ENCODE measurements at places on chromosomes 16 and 17. TPM values are rescaled to one million over a fixed set of nuclear protein-coding genes. Genes with fewer than 3 reads are reported as not detected.

- no peaks in the 10 kb centered on the region for H3K36me3 ChIP-seq
- H3K27ac ChIP-seq: no peak overlapping the region
- H3K4me3 ChIP-seq: no peak overlapping the region
- no peak for DNase-seq
- no peaks in the 10 kb centered on the region for H3K4me1 ChIP-seq
- no peaks in the 10 kb centered on the region for H3K27me3 ChIP-seq
Observed at GRCh38 chr16:1062895-1063294, 9.7 kb upstream of the SSTR5 start.

KCNJ12 gene
- not detected for total RNA-seq

DNA sequence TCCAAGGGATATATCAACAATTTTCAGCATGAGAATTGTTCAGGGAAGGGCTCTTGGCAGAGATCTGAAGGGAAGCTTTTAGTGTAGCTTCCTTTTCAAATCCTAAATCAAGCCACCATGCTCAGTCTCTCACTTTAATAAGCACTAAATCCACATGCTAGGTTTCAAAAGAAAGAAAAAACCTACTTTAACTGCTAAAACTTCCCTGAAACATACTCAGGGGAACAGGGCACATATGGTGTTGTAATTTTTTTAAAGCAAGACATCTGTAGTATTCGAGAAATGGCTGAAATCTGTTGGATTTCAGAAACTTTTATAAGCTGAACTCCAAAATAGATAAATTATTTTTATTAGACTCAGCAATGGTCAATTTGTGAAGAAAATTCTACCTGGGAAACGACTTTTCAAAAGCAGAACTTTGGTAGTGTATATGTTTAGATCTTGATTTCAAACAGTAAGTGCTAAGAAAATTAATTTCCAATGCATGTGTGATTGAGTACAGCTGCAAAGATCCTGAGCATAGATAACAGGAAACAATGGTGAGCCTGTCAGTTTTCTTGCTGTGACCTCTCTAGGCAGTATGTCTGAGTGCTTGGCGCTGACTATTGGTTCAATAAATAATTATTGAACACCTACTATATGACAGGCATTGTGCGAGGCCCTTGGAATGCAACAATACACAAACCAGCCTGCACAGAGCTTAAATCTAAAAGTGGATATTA is 804.5 kb upstream of the SOX9 start:
- no peaks in the 10 kb centered on the region for H3K4me1 ChIP-seq
- DNase-seq: no peak

MT3 gene
- total RNA-seq: not detected

- no peaks in the 10 kb centered on the region for H3K36me3 ChIP-seq
- no peaks in the 10 kb centered on the region for H3K4me1 ChIP-seq
- DNase-seq: no peak
- no peak overlapping the region for H3K27ac ChIP-seq
Observed at GRCh38 chr17:5788266-5788900, 204.1 kb upstream of the NLRP1 start.

SOX9 gene
- not detected for total RNA-seq

DNA sequence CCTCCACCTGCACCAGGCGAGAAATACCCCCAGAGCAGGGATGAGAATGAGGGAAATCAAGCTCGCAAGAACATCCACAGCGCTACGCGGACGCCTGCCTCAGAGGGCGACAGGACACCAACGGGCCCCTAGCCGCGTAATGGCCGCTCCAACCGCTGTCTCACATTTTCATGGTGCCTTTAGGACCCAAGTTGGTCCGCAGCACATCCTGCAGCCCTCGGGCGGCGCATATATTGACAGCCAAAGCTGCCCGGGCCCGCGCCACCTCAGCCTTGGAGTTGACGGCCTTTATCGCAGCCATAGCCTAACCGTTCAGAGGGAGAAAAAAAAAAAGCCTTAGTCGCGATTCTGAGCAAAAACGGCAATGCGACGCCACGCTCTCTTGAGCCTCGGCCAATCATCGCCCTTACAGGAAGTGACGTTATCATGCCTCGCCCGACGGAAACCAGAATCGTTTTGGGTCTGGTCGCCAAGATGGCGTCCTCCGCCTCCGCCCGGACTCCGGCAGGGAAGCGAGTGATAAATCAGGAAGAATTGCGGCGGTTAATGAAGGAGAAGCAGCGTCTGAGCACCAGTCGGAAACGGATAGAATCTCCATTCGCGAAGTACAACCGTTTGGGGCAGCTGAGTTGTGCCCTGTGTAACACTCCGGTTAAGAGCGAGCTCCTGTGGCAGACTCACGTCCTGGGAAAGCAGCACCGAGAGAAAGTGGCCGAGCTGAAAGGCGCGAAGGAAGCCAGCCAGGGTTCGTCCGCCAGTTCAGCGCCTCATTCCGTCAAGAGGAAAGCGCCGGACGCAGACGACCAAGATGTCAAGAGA is at the start of the genes CCT6B and ZNF830:
Gene CCT6B (minus strand): TSS at position 368 of the 819 bp plus-strand sequence. CDS start 67 bp downstream, at position 301.
Gene ZNF830 (plus strand): TSS at position 448 of the 819 bp plus-strand sequence. CDS start 27 bp downstream, at position 475.
- H3K27me3 ChIP-seq: no peaks in the 10 kb centered on the region
- H3K4me1 ChIP-seq: peaks cover 20% of the 10 kb centered on the region
- peaks cover 24% of the 10 kb centered on the region for H3K36me3 ChIP-seq
- H3K27ac ChIP-seq: peak within 1 kb of the TSS; percentile 86
- peak within 1 kb of the TSS; percentile 84 for H3K4me3 ChIP-seq
- peak; percentile 90 for DNase-seq

ZNF385C gene
- 0.36 TPM for total RNA-seq

DNA sequence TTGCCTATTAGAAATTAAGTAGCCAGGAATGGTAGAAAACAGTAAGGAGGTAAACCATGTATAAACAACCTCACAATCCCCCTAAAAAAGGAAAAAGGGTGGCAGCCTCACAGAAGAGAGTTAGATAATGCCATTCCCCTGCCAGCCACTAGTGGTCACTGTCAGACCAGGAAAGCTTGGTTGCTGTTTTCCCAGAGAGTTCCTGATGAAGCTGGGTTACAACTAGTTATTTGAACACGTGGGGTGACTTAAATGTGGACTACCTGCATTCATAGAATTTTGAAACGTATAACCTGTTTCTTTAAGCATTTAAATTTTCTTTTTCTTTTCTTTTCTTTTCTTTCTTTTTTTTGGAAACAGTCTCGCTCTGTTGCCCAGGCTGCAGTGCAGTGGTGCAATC is 5.8 kb downstream of the GPRC5C start:
- no peak overlapping the region for H3K4me3 ChIP-seq
- H3K36me3 ChIP-seq: no peaks in the 10 kb centered on the region
- H3K4me1 ChIP-seq: no peaks in the 10 kb centered on the region
- DNase-seq: no peak
- peaks cover 6% of the 10 kb centered on the region for H3K27me3 ChIP-seq

DNA sequence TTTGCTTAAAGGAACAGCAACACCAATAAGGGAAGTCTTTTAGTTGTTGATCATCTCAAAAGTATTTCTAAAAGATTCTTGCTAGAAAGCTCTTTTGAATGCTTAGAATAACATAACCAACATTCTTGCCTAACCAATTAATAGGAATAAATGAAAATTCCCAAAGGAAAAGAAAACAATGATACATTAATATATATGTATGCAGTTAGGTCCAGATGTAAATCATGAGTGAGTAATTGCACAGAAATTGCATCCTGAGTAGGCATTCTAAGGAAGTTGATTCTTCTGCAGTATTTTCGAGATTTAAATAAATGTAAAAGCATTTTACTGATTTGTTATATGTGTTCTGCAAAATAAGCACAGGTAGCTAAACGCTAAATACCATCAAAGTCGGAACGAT is 22.1 kb downstream of the COX10 start:
- H3K4me3 ChIP-seq: no peak overlapping the region
- DNase-seq: no peak
- peaks cover 29% of the 10 kb centered on the region for H3K4me1 ChIP-seq
- no peaks in the 10 kb centered on the region for H3K27me3 ChIP-seq
- no peak overlapping the region for H3K27ac ChIP-seq

DNA sequence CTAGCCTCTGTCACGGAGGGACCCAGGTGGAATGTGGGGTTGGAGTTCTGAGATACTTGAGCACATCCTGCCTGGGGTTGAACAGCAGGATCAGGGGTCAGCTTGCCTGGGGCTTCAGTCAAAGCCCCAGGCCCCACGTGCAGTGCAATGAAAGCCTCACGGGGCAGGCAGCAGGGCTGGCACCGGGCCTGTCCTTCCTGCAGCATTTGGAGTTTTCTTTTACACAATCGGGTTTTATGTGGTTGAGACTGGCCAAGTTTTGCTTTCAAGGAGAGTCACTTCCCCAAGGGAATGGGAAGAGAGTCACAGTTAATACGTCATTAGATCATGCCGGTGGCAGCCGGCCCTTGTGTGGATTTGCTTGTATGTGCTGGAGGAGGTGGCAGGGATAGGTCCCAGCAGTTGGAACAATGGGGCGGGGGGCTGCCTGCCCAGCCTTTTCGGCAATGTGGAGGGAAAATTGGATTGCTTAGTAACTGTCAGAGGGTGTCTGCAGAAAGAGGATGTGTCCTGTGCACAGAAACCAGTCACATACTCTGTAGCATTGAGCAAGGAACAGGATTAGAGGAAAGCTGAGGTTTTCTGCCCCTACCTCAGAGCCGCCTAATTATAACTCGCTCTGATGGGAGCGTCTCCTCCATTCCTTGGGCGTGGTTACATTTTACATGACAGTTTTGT is 4.5 kb downstream of the RMI2 start:
- no peak for DNase-seq
- H3K36me3 ChIP-seq: no peaks in the 10 kb centered on the region
- H3K4me3 ChIP-seq: no peak overlapping the region

DNA sequence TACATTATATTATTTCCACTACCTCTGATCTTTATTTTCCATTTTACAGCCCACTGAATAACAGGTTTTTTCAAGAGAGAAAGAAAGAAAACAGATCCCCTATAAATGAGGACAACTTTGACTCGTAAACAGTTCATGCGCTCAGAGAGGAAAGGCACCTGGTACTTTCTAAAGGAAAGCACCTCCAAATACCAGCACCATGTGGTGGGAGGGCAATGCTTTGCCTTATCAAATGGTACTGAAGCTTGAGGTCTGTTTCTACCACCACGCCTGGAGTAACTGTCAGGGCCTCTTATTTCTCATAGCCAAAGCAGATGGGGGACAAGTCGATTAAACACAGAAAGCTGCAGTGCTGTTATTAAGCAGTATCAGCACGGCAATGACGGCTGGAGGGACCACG is 510.3 kb upstream of the ZFHX3 start:
- no peak overlapping the region for H3K4me3 ChIP-seq
- no peaks in the 10 kb centered on the region for H3K4me1 ChIP-seq
- H3K27ac ChIP-seq: no peak overlapping the region
- H3K36me3 ChIP-seq: no peaks in the 10 kb centered on the region

GRCh38 chr16:51996516-51996915 is 550.4 kb downstream of the TOX3 start:
- H3K4me3 ChIP-seq: no peak overlapping the region
- H3K36me3 ChIP-seq: no peaks in the 10 kb centered on the region
- no peaks in the 10 kb centered on the region for H3K4me1 ChIP-seq

- H3K27me3 ChIP-seq: no peaks in the 10 kb centered on the region
- H3K4me3 ChIP-seq: no peak overlapping the region
- no peaks in the 10 kb centered on the region for H3K36me3 ChIP-seq
- H3K4me1 ChIP-seq: no peaks in the 10 kb centered on the region
- no peak overlapping the region for H3K27ac ChIP-seq
- DNase-seq: no peak
Observed at GRCh38 chr17:4295686-4296085, 31.9 kb upstream of the ANKFY1 start.

OTOA gene
- 0.17 TPM for total RNA-seq

DNA sequence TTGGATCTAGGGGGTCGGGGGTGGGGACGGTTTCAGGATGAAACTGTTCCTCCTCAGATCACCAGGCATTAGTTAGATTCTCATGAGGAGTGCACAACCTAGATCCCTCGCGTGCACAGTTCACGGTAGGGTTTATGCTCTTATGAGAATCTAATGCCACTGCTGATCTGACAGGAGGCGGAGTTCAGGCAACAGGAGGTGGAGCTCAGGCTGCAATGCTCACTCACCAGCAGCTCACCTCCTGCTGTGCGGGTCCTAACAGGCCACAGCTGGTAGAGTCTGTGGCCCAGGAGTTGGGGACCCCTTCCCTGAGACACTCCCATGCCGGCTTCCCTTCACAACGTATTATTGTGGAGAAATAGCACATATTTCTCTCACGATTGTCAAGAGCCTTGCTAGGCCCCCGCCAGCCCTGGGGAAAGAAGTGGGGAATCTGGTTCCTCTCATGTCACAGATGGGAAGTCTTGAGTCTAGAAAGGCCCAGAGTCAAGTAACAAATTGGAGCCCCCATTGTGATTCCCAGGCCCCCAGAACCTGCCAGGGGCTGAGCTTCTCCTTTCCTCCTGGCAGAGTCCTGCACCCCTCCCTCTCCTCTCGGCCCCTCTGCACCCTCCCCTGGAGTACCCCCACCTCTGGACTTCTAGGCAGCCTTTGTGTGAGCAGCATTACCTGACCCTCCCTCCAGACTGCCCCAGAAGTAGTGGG is 6.1 kb upstream of the KRT14 start:
- H3K4me1 ChIP-seq: no peaks in the 10 kb centered on the region
- DNase-seq: no peak
- H3K4me3 ChIP-seq: no peak overlapping the region

DNA sequence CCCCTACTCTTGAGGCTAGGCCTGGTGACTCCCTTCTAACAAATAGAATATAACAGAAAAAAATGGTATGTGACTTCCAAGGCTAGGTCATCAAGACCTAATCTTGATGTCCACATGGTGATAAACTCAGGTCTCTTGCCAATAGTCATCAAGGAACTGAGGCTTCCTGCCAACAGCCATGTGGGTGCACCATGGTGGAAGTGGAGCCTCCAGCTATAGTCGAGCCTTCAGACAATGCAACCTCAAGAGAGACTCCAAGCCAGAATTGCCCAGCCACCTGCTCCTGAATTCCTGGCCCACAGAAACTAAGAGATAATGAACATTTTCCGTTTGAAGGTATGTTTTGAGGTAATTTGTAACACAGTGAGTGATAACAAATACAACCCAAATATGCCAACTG is 55.9 kb upstream of the SREBF1 start:
- peaks cover 31% of the 10 kb centered on the region for H3K36me3 ChIP-seq
- no peaks in the 10 kb centered on the region for H3K27me3 ChIP-seq
- H3K4me1 ChIP-seq: no peaks in the 10 kb centered on the region

DNA sequence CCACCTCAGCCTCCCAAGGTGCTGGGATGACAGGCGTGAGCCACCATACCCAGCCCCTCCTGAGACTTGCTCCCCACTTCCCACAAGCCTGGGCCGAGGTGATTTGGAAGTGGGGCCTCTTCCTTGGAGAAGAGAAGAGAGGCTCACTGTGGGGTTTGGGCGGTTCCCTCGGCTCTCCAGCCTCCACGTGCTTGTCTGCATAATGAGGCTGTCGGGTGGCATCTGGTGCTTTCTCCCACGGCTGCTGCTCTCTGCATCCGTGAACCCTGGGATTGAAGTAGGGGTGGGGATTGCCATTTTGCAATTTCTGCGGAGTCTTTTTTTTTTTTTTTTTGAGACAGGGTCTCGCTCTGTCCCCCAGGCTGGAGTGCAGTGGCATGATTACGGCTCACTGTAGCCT is 101.4 kb downstream of the RAP1GAP2 start:
- no peak overlapping the region for H3K4me3 ChIP-seq
- no peaks in the 10 kb centered on the region for H3K27me3 ChIP-seq
- peaks cover under 1% of the 10 kb centered on the region for H3K36me3 ChIP-seq
- no peak overlapping the region for H3K27ac ChIP-seq
- H3K4me1 ChIP-seq: no peaks in the 10 kb centered on the region

GRCh38 chr17:81173052-81173761 is 7.2 kb upstream of the AATK start:
- H3K4me3 ChIP-seq: no peak overlapping the region
- DNase-seq: no peak
- no peaks in the 10 kb centered on the region for H3K4me1 ChIP-seq
- H3K27me3 ChIP-seq: no peaks in the 10 kb centered on the region
- H3K36me3 ChIP-seq: no peaks in the 10 kb centered on the region
- no peak overlapping the region for H3K27ac ChIP-seq

SLC43A2 gene
- 3.3 TPM for total RNA-seq

FOXC2 gene
- not detected for total RNA-seq
